ENCODE measurements at places on chromosomes 4 and X.

GRCh38 chr4:169052594-169052945, 42.5 kb upstream of the CBR4 start:
- DNase-seq, result no peak

GRCh38 chrX:66638591-66639500, at the start of gene EDA2R:
Gene EDA2R, minus strand, starts transcription at chrX:66639078. Its CDS starts 23,058 bp downstream, at chrX:66616020.
- no peak for DNase-seq

DNA sequence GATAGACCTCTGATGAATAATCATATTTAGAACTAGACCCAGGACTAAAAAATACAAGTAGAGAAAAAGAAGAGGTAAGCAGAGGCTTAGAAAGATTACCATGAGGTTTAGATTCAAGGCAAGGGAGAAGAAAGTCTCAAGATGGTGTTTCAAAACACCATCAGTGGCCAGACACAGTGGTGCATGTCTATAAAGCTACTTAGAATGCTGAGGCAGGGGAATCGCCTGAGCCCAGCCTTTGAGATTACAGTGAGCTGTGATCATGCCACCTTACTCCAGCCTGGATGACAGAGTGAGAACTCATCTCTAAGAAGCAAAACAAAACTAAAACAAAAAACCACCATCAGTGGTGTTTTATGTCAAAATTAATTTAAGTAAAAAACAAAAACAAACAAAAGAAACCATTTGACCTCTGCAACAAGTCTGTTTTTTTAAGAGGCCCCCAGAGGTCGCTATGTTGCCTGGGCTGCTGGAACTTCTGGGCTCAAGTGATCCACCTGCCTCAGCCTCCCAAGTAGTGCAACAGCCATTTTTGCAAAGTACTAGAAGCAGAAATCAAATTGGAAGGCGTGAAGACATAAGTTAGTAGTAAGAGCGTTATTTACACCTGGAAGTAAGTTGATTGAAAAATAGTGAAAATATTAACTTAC, 784.3 kb downstream of the ADGRL3 start:
- no peak for DNase-seq

- DNase-seq, result no peak
These were observed 6.8 kb upstream of the ACSL4 start for GRCh38 chrX:109739625-109740432.

DNA sequence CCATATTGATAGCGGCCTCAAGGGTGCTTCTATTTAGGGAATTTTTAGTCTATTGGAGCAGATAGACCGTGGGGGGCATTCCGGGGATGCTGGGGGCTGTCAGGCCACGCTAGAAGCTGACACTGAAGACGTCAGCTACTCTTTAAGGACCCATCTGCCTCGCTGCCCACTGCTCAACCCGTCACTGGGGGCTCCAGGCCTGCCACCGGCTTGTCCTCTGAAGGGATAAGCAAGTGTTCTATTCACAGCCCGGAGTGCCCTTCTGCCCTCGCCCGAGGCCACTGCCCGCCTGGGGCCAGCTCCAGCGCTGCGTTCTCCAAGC, 679 bp upstream of the MSL3 start:
- DNase-seq, result no peak

DNA sequence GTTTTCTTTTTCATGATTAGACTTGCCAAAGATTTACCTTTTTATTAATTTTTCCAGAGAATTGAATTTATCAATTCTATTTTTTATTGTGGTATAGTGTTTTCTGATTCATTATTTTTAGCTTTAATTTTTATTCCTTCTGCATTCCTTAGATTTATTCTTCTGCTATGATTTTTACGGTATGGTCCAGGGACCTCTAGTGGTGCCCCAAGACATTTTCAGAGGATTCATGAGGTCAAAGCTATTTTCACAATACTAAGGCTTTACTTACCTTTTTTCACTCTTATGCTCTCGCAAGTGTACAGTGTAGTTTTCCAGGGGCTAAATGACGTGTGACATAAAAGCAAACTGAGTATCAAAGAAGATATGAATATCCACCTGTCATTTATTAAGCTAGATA, 8.0 kb downstream of the RADX start:
- DNase-seq, result no peak

GRCh38 chr4:7073526-7074390, 5.9 kb upstream of the GRPEL1 start:
- no peak for DNase-seq

- no peak for DNase-seq
These were observed 52.9 kb upstream of the TRPC5OS start for GRCh38 chrX:111823128-111823527.

DNA sequence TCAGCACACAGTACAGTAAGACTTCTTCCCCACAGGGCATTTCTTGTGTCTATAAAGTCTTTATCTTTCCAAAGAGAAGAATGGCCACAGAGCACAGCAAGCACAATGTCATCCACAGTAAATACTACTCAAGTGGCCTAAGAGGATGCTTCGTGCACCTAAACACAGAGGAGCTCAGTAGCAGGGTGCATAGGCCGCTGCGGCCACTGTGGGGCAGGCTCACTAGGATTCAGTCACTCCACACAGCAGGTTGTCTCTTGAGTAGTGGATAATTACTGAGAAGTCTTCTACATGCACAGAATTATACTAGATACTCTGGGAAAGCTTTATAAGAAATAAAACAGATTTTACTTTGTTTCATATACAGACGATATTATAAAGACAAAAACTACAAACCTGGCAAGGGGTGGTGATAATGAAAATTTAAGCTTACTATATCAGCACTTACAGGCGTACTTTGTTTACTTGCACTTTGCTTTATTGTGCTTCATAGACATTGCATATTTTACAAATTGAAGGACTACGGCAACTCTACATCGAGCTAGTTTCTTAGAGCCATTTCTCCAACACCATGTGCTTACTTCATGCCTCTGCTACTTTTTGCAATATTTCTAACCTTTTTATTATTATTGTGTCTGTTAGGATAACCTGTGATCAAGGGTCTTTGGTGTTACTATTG, 78.5 kb downstream of the PRDM5 start:
- DNase-seq, result no peak

DNA sequence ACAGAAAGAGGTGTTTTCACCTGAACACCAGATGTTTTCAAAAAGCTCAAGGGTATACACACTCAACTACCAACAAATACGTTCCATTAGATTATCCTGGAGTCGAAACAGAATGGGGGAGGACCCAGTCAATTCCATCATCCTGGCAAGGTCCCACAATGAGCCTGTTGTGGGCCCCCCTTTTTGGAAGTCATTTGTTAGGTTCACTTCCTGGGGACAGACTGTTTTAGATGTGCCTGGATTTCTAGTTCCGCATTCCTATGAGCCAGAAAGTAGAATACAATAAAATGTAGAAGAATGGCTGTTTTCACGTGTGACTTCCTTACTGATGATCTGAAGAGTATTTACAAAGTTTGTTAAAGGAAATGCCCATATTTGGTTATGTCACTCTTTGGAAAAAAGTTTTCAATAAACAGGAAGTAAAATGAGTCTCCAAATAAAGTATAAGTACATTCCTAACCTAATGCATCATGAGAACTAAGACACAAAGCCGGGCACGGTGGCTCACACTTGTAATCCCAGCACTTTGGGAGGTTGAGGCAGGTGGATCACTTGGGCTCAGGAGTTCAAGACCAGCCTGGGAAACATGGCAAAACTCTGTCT, 192.5 kb downstream of the MAML3 start:
- DNase-seq, result no peak

Data from activated CD8-positive, alpha-beta memory T cell treated with anti-CD3 and anti-CD28 coated beads for 48 hours (primary cell).